ENCODE measurements at places on chromosomes 16 and 17.

DNA sequence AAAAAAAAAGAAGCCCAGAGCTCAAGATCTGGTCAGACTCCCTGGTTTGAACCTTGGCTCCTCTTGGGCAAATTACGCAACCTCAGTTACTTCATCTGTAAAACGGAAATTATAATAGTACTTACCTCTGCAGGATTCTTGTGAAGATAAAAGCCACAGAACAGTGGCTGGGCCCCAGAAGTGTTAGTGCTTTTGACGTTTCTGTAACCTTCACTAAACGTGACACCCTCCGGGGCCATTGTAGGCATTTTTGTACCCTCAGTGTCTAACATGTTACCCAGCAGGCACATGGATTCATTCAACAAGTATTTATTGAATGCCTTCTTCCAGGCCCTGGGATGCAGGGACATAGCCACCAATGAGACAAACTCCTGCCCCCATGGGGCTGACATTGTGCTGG lies 58.0 kb downstream of the PITPNC1 start:
- peak; percentile 63 for DNase-seq

GRCh38 chr17:78599419-78599818 lies 22.2 kb upstream of the DNAH17 start:
- no peak for DNase-seq

GRCh38 chr17:40516581-40517285 lies 15.3 kb upstream of the TNS4 start:
- DNase-seq, result peak; percentile 70

GRCh38 chr17:29571883-29572681 lies 3.6 kb downstream of the TP53I13 start:
- DNase-seq, result no peak

GRCh38 chr16:52293204-52293603 lies 253.7 kb downstream of the TOX3 start:
- DNase-seq, result no peak

- no peak for DNase-seq
Observed at GRCh38 chr17:45364531-45365390, 47.9 kb upstream of the MAP3K14 start.

DNA sequence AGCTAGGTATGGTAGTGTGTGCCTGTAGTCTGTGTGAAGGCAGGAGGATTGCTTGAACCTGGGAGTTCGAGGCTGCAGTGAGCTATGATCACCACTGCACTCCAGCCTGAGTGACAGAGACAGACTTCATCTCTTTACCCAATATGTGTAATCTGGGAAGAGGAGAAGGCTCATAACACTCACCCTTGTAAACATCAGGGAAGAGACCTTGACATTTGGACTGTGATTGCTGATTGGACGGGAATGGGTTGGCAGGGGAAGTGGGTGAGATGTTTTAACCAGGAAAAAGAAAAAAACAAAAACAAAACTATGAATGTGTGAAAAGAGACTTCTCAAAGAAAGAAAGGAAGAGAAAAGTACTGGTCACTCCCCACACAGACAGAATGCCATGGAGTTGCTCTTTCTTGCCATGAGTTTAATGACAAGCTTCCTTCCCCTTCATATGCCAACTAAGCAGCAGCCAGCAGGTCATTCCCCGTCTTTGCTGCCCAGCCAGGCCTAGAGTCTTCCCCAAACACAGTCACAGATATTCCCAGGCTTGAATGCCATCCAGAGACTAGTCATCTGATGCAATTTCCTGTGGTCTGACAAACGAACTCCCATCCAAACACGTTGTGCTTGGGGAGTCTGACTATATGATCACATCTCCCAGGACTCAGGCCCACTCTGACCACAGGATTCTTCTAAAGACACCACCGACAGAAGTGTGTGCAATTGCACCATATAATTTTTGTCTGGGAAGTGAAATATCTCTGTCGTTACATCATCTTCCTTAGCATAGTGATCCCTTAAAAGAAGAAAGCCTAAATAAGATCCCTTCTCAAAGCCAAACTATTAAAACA lies 3.6 kb upstream of the XAF1 start:
- no peak for DNase-seq

GRCh38 chr17:20121359-20122253 lies 112.4 kb downstream of the SPECC1 start:
- peak; percentile 77 for DNase-seq

DNA sequence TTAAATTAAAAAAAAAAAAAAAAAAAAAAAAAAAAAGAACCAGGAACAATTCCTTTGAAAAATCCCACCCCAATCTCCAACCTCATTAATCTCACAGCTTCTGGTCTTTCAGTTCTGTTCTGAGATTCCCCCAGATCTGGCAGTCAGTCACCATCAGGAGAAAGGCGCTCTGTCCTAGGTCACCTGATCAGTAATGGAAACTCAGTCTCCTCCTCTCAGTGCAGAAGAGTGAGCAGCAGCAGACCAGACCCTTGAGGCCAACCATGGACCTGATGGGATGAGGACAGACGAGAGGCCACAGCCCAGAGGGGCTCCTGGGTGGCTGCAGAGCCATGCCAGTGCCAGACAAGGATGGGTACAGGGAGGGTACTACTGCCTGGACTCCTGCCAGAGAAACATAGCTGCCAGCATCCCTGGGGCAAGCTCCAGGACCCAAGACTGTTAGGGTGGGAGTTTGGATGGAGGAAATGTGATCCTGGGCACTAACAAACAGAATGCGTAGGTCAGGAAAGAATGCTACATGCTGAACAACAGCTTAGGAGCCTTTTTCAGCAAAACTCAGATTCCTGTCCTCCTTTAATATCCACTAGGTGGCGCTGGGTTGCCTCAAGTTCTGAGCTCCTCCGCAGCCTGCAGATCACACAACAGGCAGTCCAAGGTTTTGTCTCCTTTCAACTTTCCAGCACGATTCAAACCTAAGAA lies 28.7 kb downstream of the MPG start:
- peak; percentile 57 for DNase-seq

- DNase-seq, result no peak
Observed at GRCh38 chr17:1083451-1084187, 86.7 kb downstream of the TIMM22 start.

GRCh38 chr16:79468121-79468552 lies 132.4 kb downstream of the MAF start:
- DNase-seq, result no peak

- no peak for DNase-seq
Observed at GRCh38 chr16:21179126-21179982, 20.9 kb downstream of the LDAF1 start.

DNA sequence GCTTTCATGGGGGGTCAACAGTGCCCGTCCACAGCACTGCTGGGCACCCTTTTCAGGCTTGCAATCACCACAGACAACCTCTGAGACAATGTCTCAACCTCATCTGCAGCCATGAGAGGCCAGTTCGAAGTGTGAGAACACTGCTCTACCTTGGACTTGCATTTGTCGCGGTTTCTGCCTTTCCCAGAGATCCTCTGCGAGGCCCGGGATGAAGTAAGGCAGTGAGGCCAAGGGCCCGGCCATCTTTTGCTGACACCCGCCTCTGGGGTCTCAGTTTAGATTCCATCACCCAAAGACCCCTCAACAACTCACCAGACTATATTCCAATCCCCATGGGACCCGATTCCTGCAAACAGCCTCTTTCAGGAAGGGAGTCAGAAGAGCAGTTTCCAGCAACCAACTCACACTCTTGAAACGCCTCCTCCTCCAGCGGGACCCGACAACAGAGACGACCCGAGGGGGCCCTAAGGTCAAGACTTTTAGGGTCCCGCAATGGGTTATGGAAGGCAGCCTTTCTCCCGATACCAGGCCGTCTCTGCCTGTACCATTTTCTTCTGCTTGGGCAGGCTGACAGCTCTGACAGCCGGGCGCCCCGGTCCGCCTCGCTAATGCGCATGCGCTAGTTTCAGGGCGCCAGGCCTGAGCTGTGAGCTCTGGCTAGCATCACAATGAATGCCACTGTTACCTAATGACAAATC lies 576.0 kb downstream of the KCNJ18 start:
- DNase-seq, result no peak

DNA sequence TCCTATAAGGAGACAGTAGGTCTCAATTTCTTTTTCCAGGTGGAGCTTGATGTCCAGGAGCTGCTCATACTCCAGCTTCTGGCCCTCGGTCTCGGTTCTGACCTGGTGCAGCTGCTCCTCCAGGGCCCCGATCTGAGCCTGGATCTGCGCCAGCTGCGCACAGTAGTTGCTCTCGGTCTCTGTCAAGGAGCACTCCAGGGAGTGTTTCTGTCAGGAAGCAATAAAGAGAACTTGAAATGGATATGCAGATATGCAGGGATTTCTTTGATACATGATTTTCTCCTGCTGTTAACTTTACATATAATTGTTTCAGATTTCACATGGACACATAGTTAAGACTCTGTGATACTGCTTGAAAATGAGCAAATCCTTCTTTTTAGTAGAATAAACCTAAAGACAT lies 4.7 kb downstream of the KRT25 start:
- no peak for DNase-seq

GRCh38 chr17:77560841-77561240 lies 397.7 kb upstream of the TNRC6C start:
- DNase-seq, result no peak

- no peak for DNase-seq
Observed at GRCh38 chr16:84462296-84463210, 41.9 kb downstream of the MEAK7 start.

- DNase-seq, result no peak
Observed at GRCh38 chr17:73949903-73950592, 253.4 kb upstream of the RPL38 start.

DNA sequence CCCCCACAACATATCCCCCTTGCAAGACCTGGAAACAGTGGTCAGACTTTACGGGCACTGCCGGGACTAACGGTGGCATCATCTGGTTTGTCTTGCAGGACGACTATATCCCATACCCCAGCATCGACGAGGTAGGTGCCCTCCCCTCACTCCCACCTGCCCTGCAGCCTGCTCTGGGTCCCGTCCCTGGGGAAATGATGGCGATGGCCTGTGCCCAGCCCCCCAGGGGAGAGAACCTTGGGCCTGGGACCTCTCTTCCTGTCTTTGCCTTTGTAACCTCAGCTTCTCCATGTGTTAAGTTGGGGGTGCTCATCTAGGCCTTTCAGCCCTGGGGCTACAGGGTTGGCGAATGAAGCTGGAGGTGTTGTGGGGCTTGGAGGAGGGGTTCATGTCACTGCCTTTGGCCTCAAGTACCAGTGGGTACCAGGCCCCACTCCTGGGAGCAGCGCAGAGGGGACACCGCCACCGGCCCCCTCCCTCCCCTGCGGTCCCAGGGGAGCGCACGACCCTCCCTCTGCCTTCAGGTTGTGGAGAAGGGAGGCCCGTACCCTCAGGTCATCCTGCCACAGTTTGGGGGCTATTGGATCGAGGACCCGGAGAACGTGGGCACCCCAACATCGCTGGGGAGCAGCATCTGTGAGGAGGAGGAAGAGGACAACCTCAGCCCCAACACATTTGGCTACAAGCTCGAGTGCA lies 99.9 kb downstream of the OR1D5 start:
- no peak for DNase-seq

DNA sequence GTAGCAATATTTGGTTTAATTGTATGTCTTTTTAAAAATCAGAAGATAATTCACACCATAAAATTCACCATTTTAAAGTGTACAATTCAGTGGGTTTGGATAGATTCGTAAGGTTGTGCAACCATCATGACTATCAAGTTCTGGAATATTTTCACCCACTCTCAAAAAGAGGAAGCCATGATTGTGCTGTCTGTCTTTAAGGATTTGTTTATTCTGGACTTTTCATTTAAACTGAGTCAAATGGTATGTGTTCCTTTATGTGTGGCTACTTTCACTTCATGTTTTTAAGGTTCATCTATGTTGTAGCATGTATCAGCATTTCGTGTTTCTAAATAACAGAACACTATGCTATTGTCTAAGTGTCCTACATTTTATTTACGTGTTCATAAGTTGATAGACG lies 68.1 kb upstream of the CPHXL start:
- no peak for DNase-seq

DNA sequence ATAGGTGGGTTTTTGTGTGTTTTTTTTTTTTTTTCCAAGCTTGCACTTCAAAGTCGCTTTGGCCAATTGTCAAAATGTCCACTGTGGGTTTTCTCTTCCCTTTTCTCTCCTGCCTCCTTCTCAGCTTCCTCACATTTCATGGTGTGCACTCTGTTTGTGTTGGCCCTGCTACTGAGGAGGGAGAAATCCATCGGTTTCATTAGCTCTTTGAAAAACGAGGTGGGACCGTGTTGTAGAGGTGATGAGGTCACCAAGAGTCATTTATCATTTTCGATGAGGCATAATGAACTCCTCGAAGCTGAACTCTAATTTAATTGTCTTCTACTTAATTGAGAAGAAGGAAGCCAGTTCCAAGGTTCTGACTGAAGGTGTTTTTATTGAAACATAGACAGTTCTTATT lies 174.4 kb upstream of the TOX3 start:
- DNase-seq, result no peak

- peak; percentile 18 for DNase-seq
Observed at GRCh38 chr16:4077174-4077649, 39.0 kb downstream of the ADCY9 start.

GRCh38 chr17:78335209-78335608 lies 24.7 kb downstream of the SOCS3 start:
- DNase-seq, result no peak

DNA sequence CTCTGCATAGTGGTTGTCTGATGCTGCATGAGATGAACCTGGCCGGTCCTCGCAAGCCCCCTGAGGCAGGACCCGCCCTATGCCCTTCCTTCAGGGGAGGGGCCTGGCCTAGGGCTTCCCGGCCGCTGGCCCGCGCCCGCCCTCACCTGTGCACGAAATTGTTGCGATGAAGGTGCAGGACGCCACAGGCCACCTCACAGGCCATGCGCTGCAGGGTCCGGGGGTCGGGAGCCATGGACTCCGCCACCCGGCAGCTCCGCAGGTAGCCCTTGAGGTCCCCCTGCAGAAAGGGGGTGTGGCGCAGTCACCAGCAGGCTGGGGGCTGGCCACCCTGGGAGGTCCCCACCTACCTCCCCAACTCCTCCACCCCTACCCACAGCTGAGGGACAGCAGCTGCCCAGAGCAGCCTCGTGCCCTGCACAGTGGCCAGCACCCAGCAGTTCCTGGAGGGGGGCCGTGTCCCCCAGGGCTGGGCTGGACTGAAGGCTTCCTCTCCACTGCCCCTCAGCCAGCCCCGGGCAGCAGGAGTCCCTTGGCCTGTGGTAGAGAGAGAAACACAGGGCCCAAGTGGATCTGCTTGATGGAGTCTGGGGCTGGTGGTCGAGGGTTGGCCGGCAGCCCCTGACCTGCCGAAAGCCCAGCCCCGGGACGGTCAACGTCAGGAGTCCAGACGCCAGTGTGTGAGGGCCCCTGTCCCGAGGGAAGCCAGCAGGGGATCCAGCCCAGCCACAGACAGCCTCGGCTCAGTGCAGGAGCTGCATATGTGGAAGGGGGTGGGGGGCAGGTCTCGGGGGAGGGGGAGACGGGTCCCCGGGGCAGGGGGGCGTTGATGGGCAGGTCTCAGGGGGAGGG lies 38.8 kb upstream of the PVALEF start:
- no peak for DNase-seq

GRCh38 chr16:78903237-78903636 lies 697.3 kb downstream of the MAF start:
- no peak for DNase-seq

- DNase-seq, result no peak
Observed at GRCh38 chr16:54517181-54517580, 230.6 kb upstream of the IRX3 start.

Data from stimulated activated CD4-positive, alpha-beta T cell treated with anti-CD3 and anti-CD28 coated beads, Interleukin-15, amount 100 ng/mL, for 24 hours (primary cell).